ENCODE measurements at places on chromosomes 12 and 14.
A peak's percentile ranks its signal among the peaks of the same experiment; 100 is the strongest.

DNA sequence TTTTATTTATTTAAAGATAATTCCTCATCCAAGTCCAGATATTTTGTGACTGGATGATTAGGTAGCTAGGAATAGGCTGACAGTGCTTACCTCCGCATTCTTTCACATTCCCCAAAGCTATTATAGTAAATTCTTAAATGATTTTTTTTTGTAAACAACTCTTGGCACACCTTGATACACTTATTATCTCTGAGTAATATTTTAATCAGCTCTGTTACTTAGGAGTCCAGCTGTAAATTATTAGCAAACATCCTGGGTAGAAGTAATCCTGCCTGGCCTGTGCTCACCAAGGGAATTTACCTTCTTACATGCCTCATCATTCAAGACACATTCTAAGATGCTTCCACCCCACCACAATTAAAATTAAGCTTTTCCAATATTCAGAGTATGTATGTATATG lies 186.1 kb downstream of the SLC2A13 start:
- DNase-seq, result no peak

DNA sequence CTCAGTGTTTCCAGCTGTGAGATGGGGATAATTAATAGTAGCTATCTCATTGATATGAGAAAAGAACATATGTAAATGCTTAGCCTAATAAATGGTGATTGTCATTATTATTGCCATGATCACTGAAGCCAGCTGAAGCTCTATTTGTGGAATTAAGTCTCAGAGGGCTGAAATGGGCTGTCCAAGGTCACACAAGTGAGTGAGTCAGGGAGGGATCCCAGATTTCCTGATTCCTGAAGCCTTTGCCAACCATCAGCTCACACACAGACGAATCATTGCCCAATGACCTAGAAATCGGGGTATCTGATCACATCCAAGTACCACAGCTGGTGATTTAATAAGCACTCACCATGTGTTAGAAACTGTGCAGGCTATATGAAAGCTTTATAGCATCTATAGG lies 21.6 kb upstream of the TMEM229B start:
- no peak for DNase-seq

DNA sequence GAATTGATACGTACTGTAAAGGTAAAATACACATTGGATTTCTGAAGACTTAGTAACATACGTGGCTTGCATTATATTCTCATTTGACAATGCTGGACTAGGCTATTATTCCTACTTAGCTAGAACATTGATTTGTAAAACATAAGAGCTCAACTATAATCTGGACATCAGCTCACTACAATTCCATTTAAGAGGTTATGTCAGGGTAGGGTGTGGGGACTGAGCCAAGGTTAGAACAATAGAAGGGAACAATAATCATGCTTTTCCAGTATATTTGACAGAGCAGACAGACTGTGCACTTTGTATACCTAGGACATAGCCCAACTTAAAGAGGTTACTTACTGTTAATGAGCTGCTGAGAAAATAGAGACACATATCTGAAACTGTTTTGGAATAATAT lies 10.8 kb downstream of the ZCRB1 start:
- no peak for DNase-seq

- DNase-seq, result no peak
These were observed 119.9 kb downstream of the PPHLN1 start for GRCh38 chr12:42445891-42446290.

DNA sequence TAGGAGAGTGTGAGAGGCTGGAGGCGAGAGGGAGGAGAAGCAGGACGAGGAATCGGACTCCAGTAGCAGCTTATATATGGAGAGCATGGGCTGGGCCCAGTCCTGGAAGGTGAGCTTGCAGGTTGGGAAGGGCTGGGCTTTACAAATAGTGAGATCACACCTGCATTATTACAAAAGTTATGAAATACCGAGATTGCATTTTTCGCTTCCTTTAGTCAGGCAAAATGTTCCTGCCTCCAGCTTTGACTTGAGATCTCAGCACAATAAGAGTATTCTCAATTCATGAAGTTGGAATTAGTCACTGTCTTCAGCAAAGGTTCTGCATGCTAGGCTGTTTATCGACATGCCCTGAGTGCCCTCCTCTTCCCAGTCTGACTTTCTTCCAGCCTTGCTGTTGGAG lies at the start of gene KRT6B:
KRT6B (minus strand) TSS at position 46 of the 400 bp plus-strand sequence. CDS start 68 bp downstream, outside the sequence.
- DNase-seq, result peak; percentile 67

- DNase-seq, result peak; percentile 70
These were observed 338.1 kb upstream of the TMEM132C start for GRCh38 chr12:127928615-127929571.

GRCh38 chr12:122235741-122236140 lies 9.9 kb upstream of the DIABLO start:
- no peak for DNase-seq

- no peak for DNase-seq
These were observed 826 bp upstream of the CACNA1C start for GRCh38 chr12:2051700-2052621.

DNA sequence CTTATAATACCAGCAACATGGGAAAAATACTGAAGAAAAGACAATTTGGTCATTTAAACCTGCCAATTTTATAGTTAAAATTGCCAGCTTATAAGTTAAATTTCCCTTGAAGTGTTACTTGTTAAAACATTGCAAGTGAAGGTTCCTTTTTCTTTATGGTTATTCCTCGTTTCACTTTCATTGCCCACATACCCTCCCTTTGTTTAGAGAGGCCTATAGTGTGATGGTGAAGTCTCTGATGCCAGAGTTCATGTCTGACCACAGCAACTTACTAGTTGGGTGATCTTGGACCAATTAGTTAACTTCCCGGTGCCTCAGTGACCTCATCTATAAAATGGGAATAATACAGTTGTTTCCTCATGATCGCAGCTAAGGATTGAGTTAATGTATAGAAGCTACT lies 173.5 kb downstream of the ANO6 start:
- no peak for DNase-seq

DNA sequence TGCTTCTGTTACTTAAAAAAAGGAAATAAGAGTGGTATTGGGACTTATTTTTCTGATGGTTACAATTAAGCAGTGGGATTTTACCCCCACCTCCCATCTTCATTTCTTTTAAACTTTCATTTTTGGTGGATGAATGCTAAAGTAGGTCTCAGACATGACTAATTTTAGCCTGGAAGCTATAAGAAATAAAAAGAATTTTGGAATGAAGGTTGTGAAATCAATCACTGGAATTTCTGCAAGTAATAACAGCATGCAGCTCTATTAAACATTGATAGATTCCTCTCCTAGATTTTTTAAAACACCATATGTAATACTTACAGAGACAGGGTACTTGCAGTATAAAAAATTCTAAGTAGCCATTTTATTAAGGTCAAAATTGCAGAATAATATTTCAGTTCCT lies 164.2 kb upstream of the CLEC14A start:
- DNase-seq, result no peak

DNA sequence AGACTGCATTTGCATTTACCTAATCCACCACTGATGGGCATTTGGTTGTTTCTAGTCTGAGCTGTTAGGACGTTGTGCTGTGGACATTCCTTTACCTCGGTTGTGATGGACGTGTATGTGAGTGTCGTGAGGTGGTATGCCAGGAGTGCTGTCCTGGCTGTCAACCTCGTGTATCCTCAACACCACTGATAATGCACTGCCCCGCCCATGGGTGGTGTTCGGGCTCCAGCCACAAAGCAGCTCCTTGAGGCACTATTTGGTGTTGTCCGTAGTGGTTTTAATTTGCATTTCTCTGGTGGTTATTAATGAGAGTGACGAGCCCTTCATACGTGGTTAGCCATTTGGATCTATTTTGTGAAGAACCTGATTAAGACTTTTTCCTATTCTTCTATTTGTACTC lies 87.6 kb downstream of the PPP2R5C start:
- DNase-seq, result no peak

DNA sequence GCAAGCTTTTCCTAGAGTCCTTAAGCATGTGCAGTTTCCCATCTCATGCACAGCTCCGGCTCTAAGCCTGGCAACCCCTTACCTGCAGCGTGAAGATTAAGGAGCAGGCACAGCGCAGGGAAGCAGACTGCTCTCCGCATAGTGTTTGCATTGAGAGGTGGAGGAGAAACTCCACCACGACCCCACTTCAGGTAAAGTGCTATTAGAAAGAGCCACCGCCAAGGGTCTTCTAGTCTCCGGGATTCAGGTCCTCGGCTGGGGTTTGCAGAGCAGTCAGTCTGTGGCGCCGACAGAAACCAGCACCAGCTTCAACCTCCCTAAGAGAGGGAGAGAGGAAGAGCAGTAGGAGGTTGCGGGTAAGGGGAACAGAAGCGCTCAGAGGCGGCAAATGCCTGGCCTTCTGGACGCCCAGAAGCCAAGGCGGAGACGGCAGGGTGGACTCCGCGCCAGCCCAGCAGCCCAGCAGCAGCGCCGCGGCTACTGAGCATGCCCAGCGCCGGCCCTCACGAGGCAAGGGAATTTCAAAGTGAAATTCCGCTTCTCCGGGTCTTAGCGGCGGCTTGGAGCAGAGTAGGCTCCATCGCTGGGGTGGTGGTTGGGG lies at the start of gene PTPRR:
PTPRR (minus strand) TSS at position 488 of the 601 bp plus-strand sequence; CDS start at position 140, 348 bp downstream.
- no peak for DNase-seq

GRCh38 chr12:116882742-116883141 lies 1.5 kb upstream of the HRK start:
- DNase-seq, result peak; percentile 70

DNA sequence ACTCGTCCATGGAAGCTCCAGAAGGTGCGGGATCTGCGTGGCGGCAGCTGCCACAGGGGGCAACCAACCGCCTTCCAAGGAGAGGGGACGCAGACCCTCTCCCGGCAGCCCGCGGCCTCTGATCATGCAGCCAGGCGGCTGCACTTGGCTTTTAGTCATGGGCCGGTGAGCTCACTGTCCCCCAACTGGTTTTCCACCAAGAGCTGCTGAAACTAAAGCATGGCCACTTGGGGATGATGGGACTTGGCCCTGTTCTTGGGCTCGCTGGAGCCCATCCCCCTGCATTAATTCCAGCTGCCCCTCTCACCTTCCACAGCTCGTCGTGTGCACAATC lies 39.1 kb downstream of the CCDC85C start:
- DNase-seq, result no peak

DNA sequence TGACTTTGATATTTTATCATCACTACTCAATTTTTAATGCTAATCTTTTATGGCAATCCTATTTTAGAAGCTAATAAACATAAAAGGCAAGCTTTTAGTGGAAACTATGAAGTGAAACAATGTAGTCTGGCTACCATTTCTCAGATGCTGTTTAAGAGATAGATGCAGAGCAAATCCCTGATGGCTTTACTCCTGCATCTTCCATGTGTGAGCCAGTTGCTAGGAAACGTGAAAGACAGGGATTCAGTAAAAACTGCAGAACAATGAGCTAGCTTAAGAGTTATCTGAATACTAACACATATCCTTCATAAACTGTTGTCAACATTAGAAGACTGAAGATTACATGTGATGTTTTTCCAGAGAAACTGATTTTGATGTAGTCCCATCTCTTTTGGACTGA lies 112.6 kb downstream of the SLC2A13 start:
- DNase-seq, result no peak

- DNase-seq, result no peak
These were observed 498.7 kb downstream of the SOX5 start for GRCh38 chr12:23450810-23451209.

DNA sequence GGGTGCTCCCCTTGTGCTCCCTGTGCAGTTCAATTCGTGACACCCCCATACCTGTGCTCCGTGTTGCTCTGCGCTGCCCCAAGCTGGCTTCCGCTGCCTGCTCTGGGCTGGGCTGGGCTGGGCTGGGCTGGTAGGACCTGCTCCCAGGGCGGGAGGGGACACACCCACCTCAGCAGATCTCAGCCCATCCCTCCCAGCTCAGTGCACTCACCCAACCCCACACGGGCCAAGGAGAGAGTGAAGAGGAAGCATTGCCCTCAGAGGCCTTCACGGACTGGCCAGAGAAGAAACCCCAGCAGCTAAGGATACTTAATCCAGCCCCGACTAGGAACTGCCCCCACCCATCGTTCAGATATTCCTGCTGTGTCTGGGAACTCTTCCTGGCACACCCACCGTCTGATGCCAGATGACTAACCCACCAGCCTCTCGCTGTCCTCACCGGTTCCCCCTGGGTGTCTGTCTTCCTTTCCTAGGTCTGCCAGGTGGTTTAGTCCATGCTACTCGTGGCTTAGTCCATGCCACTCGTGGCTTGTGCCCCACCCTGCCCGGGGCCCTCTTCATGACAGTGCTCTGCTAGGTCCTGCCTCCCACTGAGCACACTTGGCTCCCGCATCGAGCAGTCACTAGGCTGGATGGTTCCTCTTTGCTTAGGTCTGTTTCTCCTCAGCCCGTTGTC lies at the start of gene LPAR5:
LPAR5 (minus strand) TSS at position 104 of the 676 bp plus-strand sequence. CDS start 14,711 bp downstream, outside the sequence.
- DNase-seq, result peak; percentile 67

GRCh38 chr12:52666471-52666870 lies 13.7 kb downstream of the KRT1 start:
- no peak for DNase-seq

- no peak for DNase-seq
These were observed 793.5 kb upstream of the NOVA1 start for GRCh38 chr14:27391331-27391730.

DNA sequence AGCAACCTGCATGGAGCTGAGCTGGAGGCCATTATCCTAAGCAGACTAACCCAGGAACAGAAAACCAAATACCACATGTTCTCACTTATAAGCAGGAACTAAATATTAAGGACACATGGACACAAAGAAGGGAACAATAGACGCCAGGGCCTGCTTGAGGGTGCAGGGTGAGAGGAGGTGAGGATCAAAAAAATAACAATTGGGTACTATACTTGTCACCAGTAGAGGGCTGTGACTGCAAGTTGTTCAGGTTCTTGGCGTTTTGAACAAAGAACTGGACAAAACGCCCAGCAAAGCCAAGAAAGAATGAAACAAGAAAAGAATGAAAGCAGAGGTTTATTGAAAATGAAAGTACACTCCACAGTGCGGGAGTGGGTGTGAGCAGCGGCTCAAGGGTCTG lies 208.5 kb upstream of the NEDD1 start:
- peak; percentile 18 for DNase-seq

- no peak for DNase-seq
These were observed 3.4 kb upstream of the OTUB2 start for GRCh38 chr14:94022532-94023411.

- no peak for DNase-seq
These were observed 10.3 kb downstream of the MTERF2 start for GRCh38 chr12:106976668-106977067.

- DNase-seq, result peak; percentile 97
These were observed 5.4 kb downstream of the FBXW8 start for GRCh38 chr12:116916122-116916521.

GRCh38 chr14:71243697-71244096 lies 336.4 kb downstream of the PCNX1 start:
- no peak for DNase-seq

GRCh38 chr12:106645074-106645421 lies 62.2 kb downstream of the RFX4 start:
- DNase-seq, result peak; percentile 62

- no peak for DNase-seq
These were observed 28.2 kb downstream of the SOX5 start for GRCh38 chr12:23921099-23921856.

GRCh38 chr14:72604133-72604532 lies 289.8 kb downstream of the DPF3 start:
- DNase-seq, result no peak

Data from PC-3 (cell line).